Effector CD4-positive, alpha-beta T cell (primary cell): ENCODE measurements at places on chromosomes 3 and 15.

DNA sequence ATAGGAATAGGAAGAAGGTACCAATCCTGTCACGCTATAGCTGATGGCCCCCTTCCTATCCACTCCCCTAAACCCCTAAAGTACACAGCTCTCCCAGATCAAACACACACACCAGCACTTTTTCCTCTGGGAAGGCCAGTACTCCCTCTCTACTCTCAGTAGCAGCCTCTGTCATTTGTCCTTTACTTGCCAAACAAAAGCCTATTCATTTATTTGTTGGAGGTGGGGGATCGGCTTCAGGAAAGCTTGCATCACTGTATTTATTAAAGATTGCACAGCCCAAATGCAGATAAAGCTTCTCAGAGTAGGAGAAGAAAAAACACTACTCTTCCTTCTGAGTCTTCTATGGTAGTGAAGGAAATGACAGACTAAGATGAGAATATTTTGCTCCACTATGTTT lies 429.7 kb upstream of the RASGRP1 start:
- DNase-seq: no peak

DNA sequence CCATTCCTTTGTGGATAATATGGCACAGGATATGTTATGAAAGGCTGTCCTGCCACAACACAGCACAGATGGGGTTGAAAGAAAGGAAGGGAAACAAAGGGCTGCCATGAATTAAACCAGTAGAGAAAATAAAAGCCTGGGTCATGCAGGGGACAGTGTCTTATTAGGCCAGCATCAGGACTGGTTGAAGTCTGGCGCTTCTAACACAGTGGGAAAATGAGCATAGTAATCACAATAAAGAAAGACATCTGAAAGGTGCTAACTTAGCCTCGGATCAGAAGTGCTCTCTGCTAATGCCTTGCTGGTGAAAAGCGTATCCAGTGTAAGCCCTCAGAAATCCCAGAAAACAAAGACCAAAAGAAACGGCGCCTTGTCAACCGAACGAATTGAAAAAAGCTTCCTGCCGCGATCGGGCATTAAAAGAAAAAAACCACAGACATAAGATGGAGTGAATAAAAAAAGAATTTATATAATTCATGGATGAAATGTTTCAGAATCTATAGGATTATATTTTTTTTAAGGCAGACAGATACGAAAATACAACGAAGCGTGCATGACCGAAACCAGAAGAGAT lies 566 bp upstream of the MKRN3 start:
- DNase-seq: no peak

- DNase-seq: no peak
Observed at GRCh38 chr3:78647726-78648125, 1120.1 kb downstream of the ROBO1 start.

- DNase-seq: no peak
Observed at GRCh38 chr15:74829486-74829885, 3.1 kb downstream of the CPLX3 start.

DNA sequence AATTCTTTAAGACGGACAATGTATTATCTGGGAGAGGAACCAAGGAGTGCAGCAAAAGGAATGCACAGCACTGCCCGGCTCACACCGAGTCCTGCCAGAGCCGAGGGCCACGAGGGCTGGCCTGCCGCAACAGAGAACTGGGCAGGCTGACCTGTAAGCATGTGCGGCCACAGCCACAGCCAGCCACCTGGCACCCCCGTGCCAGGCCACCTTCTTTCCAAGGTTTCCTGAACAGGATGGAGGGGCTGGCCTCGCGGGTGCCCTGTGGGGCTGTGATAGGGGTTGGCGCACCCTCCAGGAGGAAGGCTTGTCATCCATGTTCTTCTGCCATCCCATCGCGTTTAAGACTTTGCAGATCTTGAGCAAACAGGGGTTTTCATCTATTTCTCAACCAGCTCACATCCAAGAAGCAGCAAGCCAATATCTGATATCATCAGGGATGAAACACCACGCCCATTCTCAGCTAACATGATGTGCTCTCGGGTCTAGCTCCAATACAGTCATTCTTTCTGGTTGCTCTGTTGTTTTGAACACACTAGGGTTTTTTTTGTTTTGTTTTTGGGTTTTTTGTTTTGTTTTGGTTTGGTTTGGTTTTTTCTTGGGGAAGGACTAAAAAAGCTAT lies 10.2 kb downstream of the CA12 start:
- no peak for DNase-seq

GRCh38 chr15:70180186-70180875 lies 82.6 kb upstream of the TLE3 start:
- no peak for DNase-seq

- DNase-seq: no peak
Observed at GRCh38 chr3:140113996-140114788, 179.2 kb downstream of the CLSTN2 start.

DNA sequence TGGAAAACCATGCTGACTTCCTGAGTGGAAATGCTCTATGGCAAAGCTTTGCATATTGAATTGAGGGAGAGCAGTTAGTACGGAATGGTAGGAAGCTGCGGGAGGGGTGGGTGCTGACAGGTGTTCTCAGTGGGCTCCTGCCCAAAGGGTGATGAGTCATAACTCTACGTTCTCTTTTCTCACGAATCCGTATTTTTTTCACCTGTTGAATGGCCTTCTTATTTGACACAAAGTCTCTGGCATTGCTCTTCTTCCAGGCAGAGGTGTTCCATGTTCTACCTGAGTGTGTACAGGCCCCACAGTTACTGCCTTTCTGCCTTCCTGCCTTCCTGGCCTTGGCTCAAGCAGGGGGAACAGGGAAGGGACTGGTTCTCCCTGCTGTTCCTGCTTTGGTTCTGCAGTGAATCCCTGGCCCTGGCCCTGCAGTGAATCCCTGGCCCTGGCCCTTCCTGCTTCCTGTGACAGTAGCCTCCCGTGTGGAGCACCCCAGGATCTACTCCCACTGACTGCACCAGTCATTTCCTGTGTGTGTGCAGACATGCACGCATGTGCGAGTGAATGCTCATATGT lies 31.9 kb downstream of the TRAK1 start:
- no peak for DNase-seq

DNA sequence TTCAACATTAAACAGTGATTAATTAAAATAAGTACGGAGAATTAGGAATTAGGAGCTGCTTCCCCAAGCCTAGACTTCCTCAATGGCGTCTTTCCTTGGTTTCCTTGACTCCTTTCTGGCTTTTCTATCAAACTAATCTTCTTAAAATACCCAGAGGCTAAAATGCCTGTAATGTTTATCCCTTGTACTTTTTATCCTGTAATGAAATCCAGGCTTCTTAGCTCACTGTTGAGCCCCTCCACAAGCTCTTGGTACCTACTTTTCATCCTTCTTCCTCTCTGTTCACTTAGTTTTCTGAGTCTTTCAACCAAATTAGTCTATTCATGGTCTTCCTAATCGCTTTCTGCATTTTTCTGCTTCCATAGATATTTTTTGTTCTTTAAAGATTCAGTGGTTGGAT lies 6.9 kb upstream of the UBE2E1 start:
- no peak for DNase-seq

GRCh38 chr3:108099244-108099643 lies 8.4 kb upstream of the CD47 start:
- no peak for DNase-seq

DNA sequence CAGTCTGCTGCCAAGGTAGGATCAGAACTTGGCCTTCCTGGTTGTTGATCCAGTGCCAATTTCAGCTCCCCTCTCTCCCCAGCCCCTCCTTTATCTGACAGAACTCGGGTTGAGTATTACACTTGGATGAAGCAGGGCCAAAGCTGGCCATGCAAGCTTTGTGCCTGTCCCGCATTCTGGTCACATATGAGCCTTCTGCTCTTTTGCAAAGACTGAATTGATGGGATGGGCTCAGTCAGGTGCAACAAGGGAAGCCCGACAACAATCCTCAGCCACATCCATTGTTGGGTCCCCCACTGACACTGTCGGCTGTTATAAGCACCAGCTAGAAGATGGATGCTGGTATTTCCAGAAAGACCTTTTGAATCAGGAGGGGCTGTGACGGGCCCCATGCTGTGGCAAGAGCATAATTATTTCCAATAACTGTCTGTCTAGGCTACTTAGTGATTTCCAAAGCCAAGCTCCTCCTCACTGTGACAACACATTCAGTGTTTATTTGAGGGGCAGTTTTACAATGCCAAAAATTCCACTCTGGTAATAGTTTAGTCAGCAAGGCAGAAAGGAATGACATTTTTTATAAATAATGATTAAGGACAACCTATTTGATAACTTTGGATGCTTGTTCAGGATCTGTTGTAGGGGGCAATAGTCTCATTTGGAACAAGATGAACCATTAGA lies 146.8 kb upstream of the FRMD4B start:
- DNase-seq: no peak

GRCh38 chr3:182382112-182382857 lies 411.0 kb upstream of the ATP11B start:
- no peak for DNase-seq

DNA sequence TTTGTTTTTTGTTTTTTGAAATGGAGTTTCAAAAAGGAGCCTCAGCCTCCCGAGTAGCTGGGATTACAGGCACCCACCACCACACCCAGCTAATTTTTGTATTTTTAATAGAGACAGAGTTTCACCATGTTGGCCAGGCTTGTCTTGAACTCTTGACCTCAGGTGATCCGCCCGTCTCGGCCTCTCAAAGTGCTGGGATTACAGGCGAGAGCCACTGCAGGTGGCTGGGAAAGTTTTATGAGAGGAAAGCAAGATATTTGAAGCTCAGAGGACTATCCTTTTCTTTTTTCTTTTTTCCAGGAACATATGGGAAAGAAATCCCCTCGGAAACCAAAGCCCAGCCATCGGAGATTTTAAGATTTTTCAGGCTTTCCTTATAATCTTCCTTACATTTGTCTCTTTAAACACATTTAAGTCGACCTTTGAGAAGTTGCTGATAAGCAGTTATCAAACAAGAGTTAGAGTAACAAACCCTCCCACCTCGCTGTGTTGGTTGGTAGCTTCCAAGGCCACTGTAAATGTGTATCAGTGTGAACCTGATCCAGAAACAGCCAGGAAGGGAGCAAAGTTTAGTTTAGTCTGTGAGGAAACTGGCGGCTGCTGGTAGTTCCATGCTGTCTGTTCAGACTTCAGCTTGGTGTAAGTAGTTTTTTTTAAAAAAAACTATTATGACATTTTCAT lies 34.5 kb upstream of the MAP3K13 start:
- no peak for DNase-seq

DNA sequence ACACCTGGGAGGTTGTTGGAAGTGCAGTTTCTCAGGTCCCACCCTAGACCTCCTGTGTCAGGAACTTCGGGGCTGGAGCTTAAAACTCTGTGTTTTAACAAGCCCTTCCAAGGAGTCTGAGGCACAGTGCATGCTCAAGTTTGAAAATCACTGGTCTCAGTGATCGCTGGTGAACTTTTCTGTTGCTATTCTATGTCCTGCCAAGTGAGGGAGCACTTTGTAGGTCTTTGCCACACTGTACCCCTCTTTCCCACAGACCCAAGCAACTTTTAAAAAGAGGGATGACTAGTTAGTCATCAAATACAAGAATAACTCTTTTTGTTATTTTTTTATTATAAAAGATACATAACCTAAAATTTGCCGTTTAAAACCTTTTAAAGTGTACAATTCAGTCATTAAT lies 133.7 kb downstream of the AGBL1 start:
- no peak for DNase-seq

- no peak for DNase-seq
Observed at GRCh38 chr3:74642876-74643275, 28.4 kb upstream of the CNTN3 start.

DNA sequence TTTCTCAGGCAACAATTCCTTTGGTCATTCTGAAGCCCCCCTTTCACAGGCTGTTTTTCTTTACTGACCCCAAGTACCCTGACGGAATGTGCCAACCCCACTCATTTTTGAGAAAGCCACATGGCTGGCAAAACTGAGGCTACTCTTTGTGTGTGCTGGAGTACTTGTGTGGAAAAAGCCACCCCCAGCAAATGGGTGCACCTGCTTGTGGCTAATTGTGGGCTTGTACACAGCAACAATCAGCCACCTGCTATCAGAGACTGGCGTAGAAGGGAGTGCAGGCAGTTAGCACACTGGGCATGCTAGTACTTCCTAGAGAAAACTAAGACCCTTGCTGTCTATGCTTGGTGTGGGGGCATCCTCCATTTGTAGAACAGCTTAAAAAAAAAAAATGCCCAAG lies 110.1 kb upstream of the LMOD3 start:
- DNase-seq: no peak

GRCh38 chr3:170563712-170564423 lies 22.0 kb downstream of the SLC7A14 start:
- DNase-seq: no peak

GRCh38 chr3:170634663-170635384 lies 48.9 kb upstream of the SLC7A14 start:
- DNase-seq: no peak

GRCh38 chr3:183208260-183208659 lies 44.8 kb upstream of the B3GNT5 start:
- DNase-seq: no peak

DNA sequence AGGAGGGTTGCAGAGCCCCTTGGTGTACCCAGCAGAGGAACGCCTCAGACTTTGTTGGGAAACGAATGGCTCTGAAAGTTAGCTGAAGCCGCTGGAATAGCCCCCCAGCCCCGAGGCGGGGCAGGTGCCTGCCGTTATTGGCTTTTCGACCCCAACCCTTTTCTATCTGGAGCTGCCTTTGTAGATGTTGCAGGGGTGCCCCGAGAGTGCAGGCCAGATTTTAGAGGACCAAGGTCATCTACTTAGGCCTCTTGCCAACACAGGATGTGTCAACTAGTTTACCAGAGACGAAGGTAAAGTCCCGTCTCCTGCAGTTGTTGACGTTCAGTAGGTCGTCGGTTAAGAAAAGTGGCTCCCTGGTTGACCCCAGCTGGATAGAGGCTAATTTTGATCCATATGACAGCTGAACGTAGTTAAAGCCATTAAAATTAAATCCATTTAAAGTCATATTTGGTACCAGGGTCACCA lies 579 bp upstream of the UBE3A start:
- no peak for DNase-seq

GRCh38 chr15:63765338-63765737 lies 68.4 kb downstream of the HERC1 start:
- no peak for DNase-seq

DNA sequence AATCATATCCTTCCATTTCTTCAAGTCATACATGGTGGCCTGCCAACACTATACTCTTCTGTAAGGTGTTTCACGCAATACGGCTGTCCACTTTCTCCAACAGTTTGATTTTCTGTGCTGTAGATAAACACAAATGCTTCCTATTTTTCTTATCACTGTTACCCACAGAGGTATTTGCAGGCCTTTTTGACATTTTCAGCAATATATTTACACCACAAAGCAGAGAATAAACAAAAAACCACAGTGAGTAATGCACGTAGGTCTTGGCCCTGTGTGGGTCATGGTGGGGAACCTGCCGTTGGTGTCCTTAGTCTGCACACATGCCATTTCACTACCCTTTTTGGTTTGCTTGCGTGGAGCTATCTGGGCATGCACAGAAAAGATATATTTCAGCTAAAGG lies 59.5 kb downstream of the LRRC28 start:
- DNase-seq: no peak

GRCh38 chr15:40333922-40334492 lies 6.7 kb downstream of the CCDC9B start:
- DNase-seq: no peak

GRCh38 chr3:53485675-53486403 lies 8.6 kb upstream of the CACNA1D start:
- no peak for DNase-seq

GRCh38 chr3:25472731-25473130 lies 44.7 kb downstream of the RARB start:
- no peak for DNase-seq
